ENCODE measurements at places on chromosomes 3 and 15. TPM values are rescaled to one million over a fixed set of nuclear protein-coding genes. Genes with fewer than 3 reads are reported as not detected.

The STRIT1 gene
- not detected for total RNA-seq

GRCh38 chr3:45054196-45054857 lies 28.2 kb downstream of the CLEC3B start:
- no peak overlapping the region for H3K27ac ChIP-seq
- peaks cover 49% of the 10 kb centered on the region for H3K4me1 ChIP-seq
- H3K27me3 ChIP-seq = no peaks in the 10 kb centered on the region
- no peaks in the 10 kb centered on the region for H3K36me3 ChIP-seq
- no peak overlapping the region for H3K4me3 ChIP-seq

The GOLGA6A gene
- 0.39 TPM for total RNA-seq

DNA sequence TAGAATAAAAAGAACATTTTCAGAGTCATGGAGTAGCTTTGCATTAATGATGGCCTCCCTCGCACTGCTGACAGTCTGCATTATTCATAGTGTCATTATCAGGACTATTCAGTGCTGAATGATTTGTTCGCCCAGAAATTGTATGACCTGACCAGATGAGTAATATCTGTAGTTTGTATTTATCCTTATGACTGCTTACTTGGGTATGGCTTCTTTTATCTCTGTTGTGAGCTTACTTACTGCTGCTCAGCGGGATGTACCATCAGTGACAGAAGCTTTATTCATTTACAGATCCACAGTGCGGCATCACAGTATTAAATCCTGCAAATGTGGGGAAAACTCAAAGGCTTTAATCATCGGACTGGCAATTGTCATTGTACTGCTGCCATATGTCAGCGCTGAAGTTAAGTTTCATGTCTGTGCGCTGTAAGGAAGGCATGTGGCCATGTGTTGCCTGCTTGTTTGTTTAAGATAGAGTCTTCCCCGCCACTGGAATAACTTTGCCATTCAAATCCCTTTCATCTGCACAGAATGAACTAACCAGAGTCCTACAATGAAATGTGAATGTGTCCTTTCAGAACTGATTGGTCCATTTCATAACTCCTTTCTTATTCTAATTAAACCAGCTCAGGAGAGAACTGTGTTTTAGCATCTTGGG lies 262.2 kb downstream of the CHL1 start:
- no peak overlapping the region for H3K27ac ChIP-seq
- no peak overlapping the region for H3K4me3 ChIP-seq
- H3K36me3 ChIP-seq = no peaks in the 10 kb centered on the region

GRCh38 chr15:31353931-31354330 lies 27.3 kb downstream of the KLF13 start:
- no peaks in the 10 kb centered on the region for H3K27me3 ChIP-seq
- DNase-seq = no peak
- H3K27ac ChIP-seq = peak overlapping the region; percentile 29
- H3K4me1 ChIP-seq = peaks cover 25% of the 10 kb centered on the region
- H3K4me3 ChIP-seq = no peak overlapping the region

The PRR20G gene
- total RNA-seq = 0.30 TPM

The GP5 gene
- total RNA-seq = 0.15 TPM
